NCI-H1417 (cell line): ENCODE measurements at places on chromosomes 13 and 19.

GRCh38 chr19:19654441-19654840 is 9.0 kb downstream of the ATP13A1 start:
- DNase-seq: no peak

GRCh38 chr19:38905620-38906019 is 5.9 kb downstream of the NFKBIB start:
- no peak for DNase-seq

DNA sequence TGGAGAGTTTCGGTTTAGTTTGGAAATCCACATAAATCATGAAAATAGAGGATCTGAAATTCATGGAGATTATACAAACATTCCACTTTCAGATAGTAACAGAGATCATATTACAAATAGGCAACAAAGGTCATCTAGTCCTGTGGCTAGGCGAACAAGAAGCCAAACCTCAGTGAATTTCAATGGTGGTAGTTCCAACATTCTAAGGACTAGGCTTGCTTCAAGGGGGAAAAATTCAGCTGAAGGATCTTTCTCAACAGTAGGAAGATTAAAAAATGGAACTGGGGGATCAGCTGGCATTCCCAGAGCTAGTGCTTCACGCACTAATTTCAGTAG is 47.0 kb downstream of the FOXO1 start:
- DNase-seq: no peak

- DNase-seq: no peak
These were observed 45.8 kb downstream of the MLLT1 start for GRCh38 chr19:6233827-6234511.

DNA sequence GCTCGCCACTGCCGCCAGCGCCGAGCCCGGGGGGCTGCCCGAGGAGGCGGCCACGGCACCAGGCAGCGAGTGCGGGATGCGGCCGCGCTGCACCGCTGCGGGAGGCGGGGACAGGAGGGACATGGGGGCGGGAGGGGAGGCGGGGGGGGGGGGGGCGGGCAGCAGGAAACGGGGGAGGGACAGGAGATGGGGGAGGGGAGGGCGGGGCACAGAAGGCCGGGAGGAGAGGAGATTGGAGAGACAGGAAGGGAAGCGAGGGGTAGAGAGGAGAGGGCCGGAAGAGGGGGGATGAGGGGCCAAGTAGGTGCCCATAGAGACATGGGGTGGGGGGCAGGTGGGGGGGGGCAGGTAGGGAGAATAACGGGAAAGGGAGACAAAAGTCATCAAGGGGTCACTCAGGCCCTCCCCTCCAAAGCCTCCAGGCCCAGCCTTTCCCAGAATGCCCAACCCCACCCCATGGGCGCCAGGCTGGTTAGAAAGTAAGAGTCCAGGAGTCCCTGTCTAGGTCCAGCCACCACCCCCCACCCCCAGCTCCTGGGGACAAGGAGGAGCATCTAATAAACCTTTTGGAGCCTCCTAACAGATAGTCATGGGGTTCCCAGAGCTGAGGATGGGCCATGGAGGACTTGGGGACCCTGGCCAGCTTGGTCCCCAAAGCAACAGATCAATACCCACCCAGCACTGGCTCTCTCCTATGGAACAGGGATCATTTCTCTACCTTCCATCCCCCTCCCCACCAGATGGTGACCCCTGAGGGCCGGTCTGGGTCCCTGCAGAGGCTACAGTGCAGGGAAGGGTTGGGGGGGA is 9.5 kb downstream of the NR2F6 start:
- DNase-seq: peak; percentile 9

- DNase-seq: no peak
These were observed 25.6 kb upstream of the PCCA start for GRCh38 chr13:100063333-100063732.

- DNase-seq: no peak
These were observed 2.2 kb downstream of the CAPS start for GRCh38 chr19:5916181-5916708.

- peak; percentile 7 for DNase-seq
These were observed 46.3 kb upstream of the ZNF730 start for GRCh38 chr19:23070353-23071146.

DNA sequence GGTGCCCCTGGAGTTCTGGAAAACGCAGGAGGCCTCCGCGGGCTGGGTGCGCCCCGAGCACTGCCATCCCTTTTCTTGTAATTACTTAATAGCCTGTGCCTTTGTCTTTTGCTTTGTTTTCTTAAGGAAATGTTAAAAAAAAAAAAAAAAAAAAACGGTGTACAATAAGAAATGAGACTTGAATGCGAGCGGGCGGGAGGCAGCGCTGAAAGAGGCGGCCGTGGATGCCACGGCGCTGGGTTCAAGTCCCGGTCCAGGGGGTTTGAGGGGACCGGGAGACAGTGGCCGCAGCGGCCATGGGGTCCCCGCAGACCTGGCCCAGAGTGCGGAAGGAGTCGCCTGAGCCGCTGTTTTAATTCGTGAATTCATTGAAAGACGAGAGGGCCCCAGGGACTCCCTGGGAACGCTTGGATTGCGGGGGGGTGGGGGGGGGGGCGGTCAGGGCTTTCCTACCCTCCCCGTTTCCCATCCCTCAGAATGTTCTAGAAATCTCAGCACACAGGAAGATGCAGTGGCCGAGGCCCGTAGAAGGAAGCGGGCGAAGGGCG is 349.2 kb upstream of the ARGLU1 start:
- DNase-seq: no peak

DNA sequence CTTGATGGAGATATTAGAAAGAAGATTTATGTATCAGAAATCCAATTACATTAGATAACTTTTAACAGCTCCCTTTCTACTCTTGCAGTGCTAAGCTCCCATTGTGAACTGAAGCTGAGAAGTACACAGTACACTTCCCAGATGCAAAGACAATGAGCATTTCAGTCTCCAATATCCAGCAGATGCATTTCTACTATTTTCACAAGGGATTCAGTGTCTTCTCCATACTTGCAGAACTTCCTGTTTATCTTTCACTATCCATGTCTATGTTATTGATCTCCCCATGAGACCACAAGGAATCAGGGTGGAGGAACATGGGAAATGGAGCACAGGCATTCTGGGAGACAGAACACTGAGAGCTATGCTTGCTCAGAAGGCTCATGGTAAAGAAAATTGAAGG is 207.5 kb downstream of the ENOX1 start:
- DNase-seq: no peak

GRCh38 chr19:4042731-4043082 is 24.0 kb downstream of the ZBTB7A start:
- DNase-seq: no peak

- DNase-seq: no peak
These were observed 44.1 kb downstream of the UBL3 start for GRCh38 chr13:29805994-29806979.

DNA sequence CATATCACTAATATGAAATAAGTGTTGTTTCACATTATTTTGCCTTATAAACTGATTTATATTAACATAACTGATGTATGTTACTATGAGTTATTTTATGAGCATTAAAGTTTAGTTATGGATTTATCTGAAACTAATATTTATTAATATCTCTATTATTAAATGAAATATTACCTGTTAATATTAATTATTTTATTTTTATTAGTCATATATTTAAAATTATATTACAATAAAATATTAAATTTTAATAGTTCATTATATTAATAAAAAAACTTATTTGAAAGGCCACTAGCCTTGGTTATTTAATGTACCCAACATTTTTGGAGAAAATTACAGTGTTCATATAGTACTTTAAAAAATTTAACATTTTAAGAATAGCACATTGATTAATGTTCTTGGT is 1643.4 kb upstream of the MIR17HG start:
- no peak for DNase-seq

- DNase-seq: peak; percentile 97
These were observed 8.9 kb downstream of the ISYNA1 start for GRCh38 chr19:18428787-18429674.

- DNase-seq: no peak
These were observed 3.1 kb downstream of the F10 start for GRCh38 chr13:113125506-113126264.

- DNase-seq: no peak
These were observed 254.7 kb upstream of the KLHL1 start for GRCh38 chr13:70362820-70363570.

DNA sequence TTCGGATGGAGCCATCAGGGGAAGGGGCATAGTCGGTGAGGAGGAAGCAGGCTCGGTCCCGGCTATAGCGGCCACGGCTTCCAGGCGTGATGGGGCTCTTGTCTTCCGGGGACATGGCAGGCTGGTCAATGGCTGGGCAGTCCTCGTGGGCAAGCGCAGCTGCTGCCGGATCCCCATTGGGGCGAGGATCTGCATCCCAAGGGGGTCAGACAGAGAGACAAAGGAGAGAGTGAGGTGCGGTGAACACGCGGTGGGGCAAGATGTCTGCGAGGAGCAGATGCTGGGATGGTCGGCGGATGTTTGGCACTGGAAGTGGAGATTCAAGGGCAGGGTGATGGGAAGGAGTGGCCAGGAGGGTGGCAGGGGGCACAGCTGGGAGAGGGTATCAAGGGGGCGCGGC is 8.6 kb downstream of the KCNC3 start:
- no peak for DNase-seq

GRCh38 chr19:55373993-55374757 is 2.5 kb upstream of the TMEM190 start:
- no peak for DNase-seq

DNA sequence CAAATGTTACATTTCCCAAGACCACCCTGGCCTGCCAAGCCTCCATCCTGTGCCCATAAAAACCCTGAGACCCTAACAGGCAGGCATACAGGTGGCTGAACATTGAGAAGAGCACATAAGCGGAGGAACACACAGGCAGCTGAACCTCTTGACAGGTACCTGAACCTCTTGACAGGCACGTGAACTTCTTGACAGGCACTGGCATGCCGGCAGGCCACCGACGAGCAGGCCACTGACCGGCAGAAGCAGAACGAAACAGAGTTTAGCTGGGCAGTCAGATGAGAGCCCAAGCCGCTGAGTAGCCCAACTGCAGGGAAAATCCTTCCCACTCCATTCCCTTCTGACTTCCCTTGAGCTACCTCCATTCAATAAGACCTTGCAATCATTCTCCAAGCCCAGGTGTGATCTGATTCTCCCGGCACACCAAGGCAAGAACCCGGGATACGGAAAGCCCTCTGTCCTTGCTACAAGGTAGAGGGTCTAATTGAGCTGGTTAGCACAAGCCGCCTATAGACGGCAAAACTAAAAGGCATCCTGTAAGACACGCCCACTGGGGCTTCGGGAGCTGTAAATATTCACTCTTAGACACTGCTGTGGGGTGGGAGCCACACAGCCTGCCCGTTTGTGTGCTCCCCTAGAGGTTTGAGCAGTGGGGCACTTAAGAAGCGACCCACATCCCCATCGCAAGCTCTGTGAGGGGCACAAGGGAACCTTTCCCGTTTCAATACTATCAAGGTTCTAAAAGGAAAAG is 2613.9 kb upstream of the PCDH20 start:
- no peak for DNase-seq

DNA sequence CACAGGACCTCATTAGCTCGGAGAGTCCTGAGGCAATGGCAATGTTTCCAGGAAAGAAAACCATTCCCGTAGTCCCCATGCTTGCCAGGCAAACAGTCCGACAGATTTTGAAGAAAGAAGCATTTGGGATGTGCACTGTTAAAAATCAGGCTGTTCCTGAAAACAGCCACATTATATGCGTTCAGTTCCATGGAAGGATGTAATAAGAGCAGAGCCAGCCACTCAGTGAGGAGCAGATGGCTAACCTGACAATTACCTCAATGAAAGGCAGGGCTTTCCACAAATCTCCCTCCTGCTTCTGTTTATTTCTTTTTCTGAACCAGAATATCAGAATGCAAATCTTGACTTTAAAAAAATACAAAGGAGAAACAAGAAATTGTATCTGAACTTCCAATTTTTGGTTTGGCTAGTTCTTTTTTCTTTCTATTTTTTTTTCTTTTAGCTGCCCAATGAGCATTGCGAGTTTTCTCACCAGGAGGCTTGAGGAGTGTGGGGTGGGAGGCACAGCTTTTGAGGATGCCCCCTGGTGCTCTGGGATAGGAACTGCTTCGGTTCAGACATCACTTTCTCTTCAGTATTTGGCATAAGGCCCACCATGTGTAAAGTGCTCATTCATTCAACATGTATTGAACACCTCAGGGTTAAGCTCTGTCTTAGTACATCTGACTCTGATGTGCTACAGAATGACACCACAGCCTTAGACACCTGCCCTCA is 124.2 kb downstream of the TBC1D4 start:
- DNase-seq: peak; percentile 41

DNA sequence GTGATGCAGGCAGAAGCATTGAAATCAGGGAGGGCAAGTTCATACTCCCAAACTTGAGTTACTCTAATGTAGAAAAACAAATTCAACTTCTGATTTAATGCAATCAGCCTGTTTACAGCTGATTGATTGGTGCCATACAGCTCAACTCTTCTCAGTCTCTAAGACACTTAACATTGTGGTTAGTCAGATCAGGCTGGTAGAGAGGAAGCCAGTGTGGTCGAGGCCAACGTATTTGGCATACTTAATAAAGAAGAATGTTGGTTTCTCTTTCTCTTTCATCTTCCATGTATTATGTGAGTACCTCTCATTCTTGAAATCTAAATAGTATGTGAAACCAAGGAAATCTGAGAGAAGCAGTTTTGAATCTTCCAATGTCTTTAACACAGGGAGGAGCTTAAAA is 255.0 kb upstream of the SLITRK1 start:
- no peak for DNase-seq

DNA sequence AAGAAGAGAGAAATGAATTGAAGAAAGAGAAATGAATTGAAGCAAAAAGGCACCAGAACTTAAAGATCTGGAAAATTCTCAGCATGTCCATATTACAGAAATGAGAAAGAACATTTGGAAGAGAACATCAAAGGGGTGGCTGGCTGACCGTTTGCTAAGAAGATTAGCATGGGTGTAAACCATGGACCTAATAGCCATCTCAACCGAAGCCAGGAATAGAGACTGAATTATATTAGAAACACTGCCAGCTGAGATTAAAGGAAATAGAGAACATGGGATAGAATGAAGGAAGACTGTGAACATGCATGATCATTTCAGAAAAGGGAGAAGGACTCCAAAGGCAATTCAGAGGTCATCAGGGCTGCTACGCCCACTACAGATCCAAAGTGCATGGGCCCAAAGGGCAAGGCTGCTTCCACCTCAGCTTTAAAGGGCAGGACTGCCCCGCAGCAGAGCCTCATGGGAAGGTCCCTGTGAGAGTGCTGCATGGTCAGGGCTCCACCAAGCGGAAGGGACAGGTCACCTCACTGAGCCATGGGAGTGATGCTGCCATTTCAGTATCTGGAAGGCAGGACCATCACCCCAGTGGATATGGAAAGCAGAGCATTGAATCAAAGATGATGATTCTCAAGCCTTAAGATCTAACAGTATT is 23.1 kb downstream of the FNDC3A start:
- no peak for DNase-seq

DNA sequence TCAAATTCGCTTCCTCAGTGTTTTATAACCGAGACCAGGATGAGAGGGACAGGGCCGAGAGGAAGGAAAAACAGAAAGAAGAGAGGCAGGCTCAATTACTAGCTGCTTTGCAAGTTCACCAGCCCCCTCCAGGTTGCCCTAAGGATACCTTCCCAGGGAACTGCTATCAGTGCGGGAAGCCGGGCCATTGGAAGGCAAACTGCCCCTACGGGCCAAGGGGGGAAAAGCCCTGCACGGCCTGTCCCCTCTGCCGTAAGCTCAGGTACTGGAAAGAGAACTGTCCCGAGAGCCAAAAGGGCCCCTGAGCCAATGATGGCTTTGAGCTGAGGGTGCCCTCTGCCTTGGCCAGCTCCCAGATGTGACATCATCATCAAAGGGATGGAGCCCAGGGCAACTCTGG is 3.2 kb upstream of the ERVV-1 start:
- DNase-seq: no peak
